ENCODE measurements at places on chromosomes 6 and 20.

DNA sequence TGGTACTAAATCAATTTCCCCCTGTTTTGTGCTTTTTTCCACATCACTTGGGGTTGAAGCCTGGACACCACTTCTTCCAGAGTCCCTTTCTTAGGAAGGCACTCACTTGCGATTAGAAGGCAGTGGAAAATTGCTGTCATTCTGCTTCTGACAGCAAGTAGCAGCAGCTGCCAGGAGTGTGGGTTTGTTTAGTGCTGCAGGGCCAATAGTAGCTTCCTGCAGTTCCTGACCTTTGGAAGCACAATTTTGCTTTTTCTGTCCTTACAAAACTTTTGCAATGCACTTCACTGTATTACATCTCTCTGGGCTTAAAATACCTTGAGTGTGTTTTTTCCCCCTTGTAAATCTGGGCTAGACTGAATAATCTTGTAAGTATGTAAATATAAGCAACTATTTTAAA, 12.5 kb upstream of the HLA-DRA start:
- DNase-seq = no peak

DNA sequence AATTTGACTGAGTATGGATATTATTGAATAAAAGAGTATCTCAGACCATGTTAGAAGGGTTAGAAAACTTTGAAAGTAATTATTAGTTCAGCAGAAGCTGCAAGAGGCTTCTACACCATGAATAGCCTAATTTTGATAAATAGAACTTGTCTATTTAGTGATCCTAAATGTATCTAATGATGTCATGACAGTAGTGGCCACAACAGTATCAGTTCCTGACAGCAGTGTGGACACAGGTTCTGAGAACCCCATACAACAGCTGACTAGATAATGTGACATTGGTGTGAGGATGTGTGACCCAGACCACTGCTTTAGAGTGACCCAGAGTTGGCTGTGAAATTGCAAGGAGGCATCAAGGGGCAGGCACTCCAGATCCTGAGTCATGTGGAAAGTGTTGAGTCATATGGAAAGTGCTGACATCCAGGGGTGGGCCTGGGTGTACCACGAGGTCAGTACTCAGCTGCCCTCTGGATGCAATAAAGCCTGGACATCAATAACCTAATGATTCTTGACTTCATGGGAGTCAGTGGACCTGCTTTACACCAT, 754.7 kb downstream of the DHX35 start:
- no peak for DNase-seq

- DNase-seq = no peak
These were observed 226.7 kb downstream of the LMBRD1 start for GRCh38 chr6:69570106-69570505.

GRCh38 chr6:36655085-36655724, 23.3 kb upstream of the CDKN1A start:
- DNase-seq = no peak

- DNase-seq = no peak
These were observed at the start of gene HLA-DOB for GRCh38 chr6:32816746-32817204. Gene HLA-DOB, minus strand, starts transcription at chr6:32817002. Its CDS starts 51 bp downstream, at chr6:32816951.

GRCh38 chr6:123533862-123534648, 102.7 kb downstream of the TRDN start:
- DNase-seq = no peak

DNA sequence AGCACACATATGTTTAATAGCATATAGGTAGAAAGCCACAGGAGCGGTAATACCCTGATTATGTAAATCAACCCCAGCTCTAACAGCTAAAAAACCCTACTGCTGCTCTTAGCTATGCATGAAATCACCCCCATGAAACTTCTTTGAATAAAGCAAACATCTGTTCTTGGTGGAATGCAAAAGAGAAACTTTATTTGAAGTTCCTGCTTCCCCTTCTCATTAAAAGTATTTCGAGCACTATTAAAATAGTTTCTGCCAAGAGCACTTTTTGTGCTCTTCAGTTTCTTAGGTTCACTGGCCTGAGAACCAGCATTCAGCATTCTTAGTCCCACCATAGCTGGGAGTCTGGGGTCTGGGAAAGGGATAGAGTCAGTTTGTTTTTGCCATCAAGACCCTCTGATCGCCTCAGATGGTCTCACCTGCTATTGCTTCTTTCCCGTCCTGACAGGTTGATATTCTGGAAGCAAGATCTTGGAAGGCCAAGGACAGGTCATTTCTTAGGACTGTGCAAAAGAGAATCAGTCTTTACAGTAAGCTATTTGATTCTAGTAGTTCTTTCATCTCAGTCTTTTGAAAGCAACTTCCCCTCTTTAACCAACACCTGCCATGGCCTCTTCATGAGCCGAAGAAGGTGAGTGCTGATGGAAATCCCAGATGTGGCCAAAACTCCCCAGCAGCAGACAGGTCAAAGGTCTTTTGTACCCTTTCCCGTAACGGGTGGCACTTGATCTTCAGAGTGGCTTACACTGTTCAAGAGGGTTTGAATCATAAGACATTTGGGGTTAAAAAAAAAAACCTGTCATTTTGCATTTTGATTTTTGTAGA, 76.5 kb upstream of the TMEM170B start:
- DNase-seq = no peak

DNA sequence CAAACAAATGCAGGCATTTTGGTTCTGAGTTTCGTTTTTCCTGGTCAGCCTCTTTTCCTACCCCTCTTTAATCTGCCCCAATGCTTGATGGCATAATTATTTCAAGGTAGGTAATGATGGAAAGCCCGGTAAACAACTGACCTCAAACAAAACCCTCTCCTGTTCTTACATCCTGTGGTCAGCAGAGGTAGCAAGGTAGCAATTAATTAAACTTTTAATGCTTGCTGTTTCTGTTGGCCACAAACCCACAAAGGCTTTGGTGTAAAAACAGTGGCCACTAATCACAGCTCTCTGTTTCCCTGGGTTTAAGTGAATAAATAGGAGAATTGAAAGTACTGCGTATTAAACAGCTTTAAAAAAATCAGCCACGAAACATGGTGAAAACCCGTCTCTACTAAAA, 261.5 kb upstream of the SOX4 start:
- no peak for DNase-seq

DNA sequence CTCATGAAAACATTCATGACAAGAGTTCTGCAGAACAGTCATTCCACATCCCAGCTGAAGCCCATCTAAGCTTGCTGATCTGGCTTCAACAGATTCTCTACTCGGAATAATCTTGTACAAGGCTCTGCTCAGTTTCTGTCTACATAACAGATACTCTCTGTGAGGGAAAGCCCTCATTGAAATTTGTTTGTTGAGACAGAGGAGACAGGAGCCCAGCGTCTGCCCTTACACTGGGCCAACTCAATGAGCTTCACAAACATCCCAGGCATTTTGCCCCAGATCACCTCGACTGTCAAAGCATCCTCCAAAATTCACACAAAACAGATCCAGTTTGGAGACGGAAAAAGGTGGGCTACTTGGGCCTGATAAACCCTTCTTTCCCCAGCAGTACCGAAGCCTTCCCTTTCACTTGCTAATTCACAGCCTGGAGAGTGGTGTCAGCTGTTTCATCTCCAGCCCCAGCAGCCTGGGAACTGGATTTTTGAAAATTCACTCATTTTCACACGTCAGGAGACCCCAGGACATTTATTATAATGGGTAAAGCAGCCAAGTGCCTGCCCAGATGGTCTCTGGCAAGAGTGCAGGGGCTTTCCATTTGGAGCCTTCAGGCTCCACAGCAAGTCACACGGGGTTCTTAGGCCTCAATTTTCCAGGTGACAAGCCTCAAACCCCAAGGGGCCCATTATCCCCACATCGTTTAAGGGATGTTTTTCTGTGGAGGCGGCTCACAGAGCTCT, 7.3 kb downstream of the CCDC167 start:
- DNase-seq = no peak
